ENCODE measurements at places on chromosomes 3 and 15.
A peak's percentile ranks its signal among the peaks of the same experiment; 100 is the strongest.

DNA sequence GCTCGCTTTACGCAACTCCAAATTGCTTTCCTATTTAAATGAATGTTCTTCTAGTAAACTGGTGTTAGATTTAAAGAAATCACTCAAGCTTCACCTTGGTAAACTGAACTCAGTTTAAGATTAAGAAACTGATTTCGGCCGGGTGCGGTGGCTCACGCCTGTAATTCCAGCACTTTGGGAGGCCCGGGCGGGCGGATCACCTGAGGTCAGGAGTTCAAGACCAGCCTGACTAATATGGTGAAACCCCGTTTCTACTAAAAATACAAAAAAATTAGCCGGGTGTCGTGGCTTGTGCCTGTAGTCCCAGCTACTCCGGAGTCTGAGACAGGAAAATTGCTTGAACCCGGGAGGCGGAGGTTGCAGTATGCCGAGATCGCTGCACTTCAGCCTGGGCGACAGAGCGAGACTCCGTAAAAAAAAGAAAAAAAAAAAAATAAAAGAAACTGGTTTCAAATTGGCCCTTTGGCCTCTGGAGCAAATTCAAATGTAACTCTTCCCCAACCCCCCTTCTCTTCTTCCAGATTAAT is 1.7 kb downstream of the SKIL start:
- DNase-seq = no peak

- no peak for DNase-seq
Observed at GRCh38 chr15:56323435-56323834, 41.8 kb upstream of the TEX9 start.

DNA sequence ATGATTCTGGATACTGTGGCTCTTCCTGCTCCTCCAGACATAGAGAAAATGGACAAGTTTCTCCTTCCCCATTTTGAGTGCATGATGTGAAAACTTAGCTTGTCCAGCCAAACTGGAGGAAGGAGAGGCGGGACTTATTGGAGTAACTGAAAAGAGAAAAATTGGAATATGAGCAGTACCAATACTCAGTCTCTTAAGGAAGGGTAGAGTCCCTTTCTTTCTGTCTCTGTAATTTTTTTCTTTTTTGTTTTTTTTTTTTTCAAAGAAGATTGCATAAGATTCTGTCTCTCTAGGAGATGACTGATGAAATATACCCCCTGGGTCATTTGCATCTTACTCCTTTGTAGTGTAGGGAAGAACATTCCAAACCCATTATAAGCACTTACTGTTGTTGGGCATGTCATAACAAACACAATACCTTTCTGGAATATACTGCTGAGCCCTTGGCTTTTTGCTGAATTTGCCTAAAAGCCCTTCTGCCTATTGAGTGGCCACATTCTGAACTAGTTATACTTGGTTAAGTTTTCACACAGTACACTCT is 498.1 kb upstream of the TPRG1 start:
- peak; percentile 87 for DNase-seq

- DNase-seq = no peak
Observed at GRCh38 chr15:41004490-41004889, 51.2 kb downstream of the CHAC1 start.

- no peak for DNase-seq
Observed at GRCh38 chr15:48712546-48712945, 67.0 kb upstream of the FBN1 start.

DNA sequence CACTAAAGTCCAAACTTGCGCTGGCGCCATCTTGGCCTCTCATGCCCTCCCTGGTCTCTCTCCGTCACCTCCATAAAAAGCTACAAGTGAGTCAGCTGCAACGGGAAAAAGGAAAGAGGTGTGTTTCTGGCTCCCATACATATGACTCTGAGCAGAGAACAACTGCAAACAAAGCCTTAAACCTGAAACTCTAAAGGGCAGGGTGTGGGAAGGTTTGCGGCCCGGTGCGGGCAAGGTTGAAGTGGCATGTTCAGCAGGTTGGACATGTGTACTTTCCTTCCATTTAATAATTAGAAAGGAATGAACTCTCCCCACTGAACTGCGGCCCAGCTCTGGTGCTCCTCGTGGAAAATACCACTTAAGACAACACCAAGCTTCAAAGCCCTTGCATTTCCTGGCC is 59.0 kb upstream of the PPARG start:
- no peak for DNase-seq

- DNase-seq = peak; percentile 41
Observed at GRCh38 chr15:76996526-76997401, 1.8 kb downstream of the PSTPIP1 start.

GRCh38 chr3:166085164-166085856 is 248.1 kb upstream of the BCHE start:
- no peak for DNase-seq

DNA sequence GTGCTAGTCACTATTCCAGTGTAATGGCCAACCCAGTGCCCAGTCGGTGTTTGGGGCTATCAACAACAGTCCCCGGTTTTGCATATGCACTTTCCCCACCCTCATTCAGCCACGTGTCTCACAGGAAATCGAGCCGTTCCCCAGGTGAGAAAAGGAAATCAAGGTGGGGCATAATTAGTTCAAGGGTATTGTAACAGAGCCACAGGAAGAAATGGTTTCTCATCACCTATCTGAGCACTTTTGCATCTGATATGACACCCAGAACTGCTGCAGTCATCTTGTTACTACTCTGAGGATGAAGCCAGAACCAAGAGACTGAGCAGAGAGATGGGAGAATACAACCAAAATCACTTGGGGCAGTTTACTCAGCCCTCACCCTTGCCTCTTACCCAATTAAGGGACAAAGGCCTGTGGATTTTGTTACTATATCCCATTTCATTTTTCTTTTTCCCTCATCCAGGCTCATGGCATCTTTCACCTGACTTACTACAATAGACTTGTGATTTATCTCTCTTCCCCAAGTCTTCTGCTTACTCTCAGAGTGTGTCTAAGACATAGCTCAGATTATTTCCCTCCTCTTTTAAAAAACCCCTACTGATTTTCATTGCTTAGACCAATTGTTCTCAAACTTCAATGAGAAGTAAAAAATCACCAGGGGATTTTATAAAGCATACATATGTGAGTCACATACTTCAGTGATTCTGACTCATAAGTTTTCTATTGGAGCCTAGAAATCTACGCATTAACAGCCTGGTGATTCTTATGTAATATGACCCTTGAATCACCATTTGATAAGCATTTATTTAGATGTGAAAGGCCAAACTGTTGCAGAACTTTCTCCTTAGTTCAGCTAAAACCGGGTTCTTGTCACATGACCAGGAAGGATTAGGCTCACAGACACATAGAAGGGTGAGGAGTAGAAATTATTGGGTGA is 40.5 kb downstream of the TRAT1 start:
- peak; percentile 60 for DNase-seq

Data from EL (cell line).